Stimulated activated CD4-positive, alpha-beta T cell treated with anti-CD3 and anti-CD28 coated beads, Interleukin-4, amount 100 ng/mL, for 1 hour (primary cell): ENCODE measurements at places on chromosomes 7 and 10.

DNA sequence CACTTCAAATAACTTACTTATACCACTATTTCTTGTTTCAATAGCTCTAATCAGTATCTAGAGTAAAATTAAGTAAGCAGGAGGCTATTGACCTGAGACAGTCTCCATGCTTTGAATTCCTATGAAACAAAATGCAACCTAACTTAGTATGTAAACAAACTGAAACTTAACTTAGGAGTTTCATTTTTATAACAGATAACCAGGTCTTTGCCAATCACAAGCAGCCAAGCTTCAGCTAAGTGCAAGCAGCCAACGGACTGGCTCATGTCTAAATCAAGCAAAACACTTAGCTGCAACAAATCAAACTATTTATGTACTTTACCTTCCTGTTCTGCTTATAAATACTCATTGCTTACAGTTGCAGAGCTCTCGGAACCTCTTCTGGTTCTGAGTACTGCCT is 4.4 kb upstream of the GSTK1 start:
- no peak for DNase-seq

- DNase-seq: no peak
Observed at GRCh38 chr7:2251841-2252771, 10.1 kb downstream of the NUDT1 start.

DNA sequence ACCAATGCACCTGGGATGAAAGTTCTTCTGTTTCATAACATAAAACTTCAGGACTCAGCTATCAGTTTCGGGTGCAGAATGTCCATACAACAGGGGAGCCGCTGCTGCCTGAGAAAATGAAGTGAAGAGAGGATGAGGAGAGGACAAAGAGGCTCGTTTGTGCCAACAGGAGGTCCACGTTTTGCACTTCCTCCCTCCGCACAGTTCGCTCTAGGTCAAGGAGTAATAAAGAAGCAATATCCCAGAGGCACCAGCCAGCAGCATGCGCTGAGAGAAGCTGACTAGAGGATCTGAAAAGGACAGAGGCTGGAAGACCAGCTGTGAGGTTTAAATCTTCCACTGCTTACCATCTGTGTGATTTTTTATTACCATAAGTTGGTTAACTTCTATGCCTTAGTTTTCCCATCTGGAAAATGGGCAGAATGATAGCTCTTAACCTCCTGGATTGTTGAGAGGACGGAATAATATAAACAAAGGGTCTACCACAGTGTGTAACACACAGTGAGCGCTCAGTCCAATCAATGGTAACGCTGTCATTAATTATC is 709 bp downstream of the GPAM start:
- no peak for DNase-seq

GRCh38 chr7:134826105-134826504 is 46.7 kb downstream of the CALD1 start:
- DNase-seq: no peak

GRCh38 chr7:2032030-2032875 is 200.5 kb downstream of the MAD1L1 start:
- no peak for DNase-seq

GRCh38 chr7:141519623-141520022 is 31.6 kb upstream of the AGK start:
- no peak for DNase-seq

GRCh38 chr10:427761-428519 is 261.5 kb downstream of the DIP2C start:
- DNase-seq: no peak

GRCh38 chr10:79171504-79171903 is 102.7 kb downstream of the ZMIZ1 start:
- no peak for DNase-seq
